ENCODE measurements at places on chromosomes 16 and 17. TPM values are rescaled to one million over a fixed set of nuclear protein-coding genes. Genes with fewer than 3 reads are reported as not detected.

UTS2R gene
- total RNA-seq: 0.13 TPM

FBXW10 gene
- not detected for total RNA-seq

CNGB1 gene
- total RNA-seq: not detected

CD300LB gene
- not detected for total RNA-seq

CX3CL1 gene
- 0.91 TPM for total RNA-seq

CTRB1 gene
- total RNA-seq: not detected

ENPP7 gene
- not detected for total RNA-seq

MT1A gene
- total RNA-seq: 82.3 TPM

KRTAP3-1 gene
- total RNA-seq: not detected

CCDC200 gene
- total RNA-seq: not detected

CDK3 gene
- total RNA-seq: 0.78 TPM

MYL4 gene
- 1.4 TPM for total RNA-seq

SULT1A1 gene
- total RNA-seq: 3.6 TPM

XYLT1 gene
- total RNA-seq: 1.1 TPM

PRSS27 gene
- 0.13 TPM for total RNA-seq

USP43 gene
- 0.91 TPM for total RNA-seq

C17orf78 gene
- total RNA-seq: not detected

SBK1 gene
- total RNA-seq: under 0.01 TPM
